ENCODE measurements at places on chromosomes 7 and 10.
A peak's percentile ranks its signal among the peaks of the same experiment; 100 is the strongest.

- no peak for DNase-seq
Measured at GRCh38 chr10:81182296-81182695, 644.6 kb downstream of the SH2D4B start.

- no peak for DNase-seq
Measured at GRCh38 chr7:129147731-129148130, 3.2 kb downstream of the TSPAN33 start.

DNA sequence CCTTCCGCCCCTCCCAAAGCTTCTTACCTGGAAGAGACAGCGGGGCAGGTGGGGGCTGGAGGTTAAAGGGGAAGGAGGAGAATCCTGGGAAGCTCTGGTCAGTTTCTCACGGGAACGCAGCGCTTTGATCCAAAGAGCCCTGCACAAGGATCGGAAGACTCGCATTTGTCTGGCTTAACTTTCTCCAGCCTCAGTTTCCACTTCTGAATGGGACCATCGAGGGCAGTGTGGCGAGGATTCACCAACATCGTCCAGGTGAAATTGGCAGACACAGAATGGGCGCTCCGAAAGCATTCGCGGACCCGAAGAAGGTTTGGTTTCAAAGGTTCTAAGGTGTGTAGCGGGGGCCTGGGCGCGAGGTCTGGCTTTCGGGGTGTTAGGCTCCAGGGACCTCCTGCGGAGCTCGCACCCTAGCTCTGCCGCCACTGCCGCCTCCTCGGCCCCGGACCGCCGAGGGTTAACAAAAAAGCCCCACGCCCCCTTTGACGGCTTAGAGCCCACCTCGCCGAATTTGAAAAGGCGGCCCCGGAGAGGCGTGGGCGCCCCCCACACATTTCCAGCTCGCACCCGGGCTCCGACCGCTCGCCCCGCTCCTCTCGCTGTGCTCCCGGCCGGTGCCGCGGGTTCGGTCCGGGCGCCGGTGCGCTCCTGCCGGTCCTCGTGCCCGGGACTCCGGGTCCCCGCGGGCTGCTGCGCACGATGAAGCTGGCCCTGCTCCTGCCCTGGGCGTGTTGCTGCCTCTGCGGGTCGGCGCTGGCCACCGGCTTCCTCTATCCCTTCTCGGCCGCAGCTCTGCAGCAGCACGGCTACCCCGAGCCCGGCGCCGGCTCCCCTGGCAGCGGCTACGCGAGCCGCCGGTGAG is at the start of gene COL26A1:
TSS of gene COL26A1 (plus strand) at position 542 of the 862 bp plus-strand sequence. CDS start at position 700, 158 bp downstream.
- peak; percentile 82 for DNase-seq

GRCh38 chr7:69922026-69922803 is 323.9 kb downstream of the AUTS2 start:
- DNase-seq, result no peak

DNA sequence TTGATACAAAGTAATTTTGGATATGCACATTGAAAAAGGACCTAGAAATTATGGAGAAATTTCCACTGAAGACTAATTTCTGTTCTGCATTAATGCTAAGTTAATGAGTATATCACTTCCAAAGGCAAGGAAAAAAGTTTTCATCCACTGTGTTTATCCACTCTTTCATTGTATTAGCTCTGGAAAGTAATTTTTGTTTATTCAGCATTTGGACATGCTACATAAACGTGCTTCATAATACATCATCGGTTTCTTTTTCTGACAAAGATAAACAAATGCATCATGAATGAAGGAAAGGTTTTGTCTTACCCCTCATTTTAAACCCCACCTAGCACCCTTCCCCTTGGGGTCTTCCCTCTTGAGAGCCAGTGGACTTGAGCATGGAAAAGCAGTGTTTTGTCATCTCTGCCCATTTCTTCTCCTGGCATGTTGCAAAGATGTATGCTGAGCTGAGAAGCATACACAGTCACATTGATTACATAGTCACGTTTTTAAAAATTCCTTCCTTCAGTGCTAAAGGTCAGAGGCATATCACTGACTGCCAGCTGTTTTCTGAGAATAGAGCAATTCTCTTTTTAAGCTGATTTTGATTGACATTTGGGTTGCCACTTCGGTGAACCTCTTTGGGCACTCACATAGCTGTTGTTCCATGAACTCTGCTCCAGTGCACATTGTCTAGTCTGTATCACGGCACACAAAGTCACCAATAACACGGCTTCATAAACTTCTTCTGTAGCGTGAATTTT is 65.9 kb upstream of the C7orf33 start:
- DNase-seq, result no peak

DNA sequence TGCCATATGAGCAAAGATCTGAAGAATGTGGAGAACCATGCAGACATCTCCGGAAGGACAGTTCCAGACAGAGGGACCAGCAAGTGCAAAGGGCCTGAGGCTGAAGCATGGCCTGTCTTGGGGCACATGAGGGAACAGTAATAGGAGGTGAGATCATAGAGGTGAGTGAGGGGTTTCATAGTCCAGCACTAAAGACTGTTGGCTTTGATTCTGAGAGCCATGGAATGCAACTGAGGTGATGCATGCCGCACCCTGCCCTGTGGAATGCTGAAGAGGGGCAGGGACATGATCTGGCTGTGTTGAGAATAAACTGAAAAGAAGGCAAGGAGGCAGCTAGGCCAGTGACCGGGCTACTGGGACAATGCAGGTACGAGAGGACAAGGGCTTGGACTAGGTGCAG is 253.1 kb upstream of the KLF14 start:
- no peak for DNase-seq

DNA sequence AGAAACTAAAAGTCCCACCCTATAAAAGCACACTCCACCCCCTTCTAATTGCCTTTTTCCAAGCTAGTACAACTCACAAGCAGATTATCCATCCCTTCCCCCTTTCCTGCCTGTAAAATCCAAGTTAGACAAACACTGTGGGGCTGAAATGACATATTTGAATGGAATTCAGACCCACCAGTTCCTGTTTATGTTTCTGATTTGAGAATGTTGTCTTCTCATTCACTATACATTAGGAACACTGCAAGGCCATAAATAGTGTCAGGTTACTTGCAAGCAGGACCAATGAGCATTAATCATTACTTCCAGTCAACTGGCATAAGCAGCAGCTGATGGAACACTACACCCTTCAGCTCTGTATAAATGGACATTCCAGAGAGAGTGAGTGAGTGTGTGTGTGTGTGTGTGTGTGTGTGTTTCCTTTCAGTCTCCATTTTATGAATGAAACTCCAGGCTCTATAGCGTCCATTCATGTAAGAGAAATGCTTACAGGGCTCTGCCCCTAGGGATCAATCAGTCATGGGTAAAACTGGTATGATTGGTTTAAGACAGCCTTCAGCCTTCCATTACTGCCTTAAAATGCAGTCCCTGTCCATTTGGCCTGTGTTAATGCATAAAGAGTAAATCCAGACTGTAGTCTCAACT is 69.3 kb downstream of the ETV1 start:
- DNase-seq, result peak; percentile 79

- DNase-seq, result no peak
Measured at GRCh38 chr7:11376529-11376928, 402.9 kb downstream of the PHF14 start.

DNA sequence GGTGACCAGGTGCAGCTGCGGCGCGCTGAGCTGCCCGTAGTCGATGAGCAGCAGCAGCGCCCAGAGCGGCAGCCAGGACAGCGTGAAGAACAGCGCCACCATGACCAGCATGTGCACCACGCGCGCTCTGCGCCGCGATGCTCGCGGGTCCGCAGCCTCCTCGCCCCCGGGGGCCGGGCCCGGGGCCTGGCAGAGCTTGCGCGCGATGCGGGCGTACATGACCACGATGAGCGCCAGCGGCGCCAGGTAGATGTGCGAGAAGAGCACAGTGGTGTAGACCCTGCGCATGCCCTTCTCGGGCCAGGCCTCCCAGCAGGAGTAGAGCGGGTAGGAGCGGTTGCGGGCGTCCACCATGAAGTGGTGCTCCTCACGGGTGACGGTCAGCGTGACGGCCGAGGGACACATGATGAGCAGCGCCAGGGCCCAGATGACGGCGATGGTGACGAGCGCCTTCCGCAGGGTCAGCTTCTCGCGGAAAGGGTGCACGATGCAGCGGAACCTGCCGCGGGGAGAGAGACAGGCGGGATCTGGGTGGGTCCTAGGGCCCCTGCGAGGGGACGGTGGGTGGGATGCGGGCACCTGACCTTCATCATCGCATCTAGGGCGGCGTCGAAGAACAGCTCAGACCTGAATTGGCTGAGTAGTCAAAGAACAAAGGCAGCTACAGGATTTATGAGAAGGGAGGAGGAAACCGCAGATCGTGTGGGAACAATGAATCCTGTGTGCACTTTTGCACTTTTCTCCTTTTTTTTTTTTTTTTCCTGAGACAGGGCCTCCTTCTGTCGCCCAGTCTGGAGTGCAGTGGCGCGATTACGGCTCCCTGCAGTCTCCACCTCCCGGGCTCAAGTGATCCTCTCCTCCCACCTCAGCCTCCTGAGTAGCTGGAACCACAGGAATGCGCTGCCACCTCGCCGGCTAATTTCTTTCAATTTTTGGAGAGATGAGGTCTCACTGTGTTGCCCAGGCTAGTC is 22.4 kb upstream of the PPA1 start:
- DNase-seq, result no peak

DNA sequence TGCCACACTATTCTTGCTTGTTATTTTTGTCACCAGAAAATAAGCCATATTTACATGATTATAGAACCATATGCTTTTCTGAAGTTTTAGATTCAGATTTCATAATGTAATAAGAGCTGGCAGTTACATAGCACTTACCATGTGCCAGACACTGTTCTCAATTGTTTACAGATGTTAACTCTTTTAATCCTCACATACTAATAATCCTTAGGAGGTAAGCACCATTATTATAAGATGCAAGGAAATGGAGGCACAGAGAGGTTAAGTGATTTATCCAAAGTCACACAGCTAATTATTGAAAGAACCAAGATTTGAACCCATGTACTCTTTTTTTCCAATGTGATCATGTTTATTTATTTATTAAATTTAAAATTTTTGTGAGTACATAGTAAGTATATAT is 57.2 kb downstream of the CREB5 start:
- DNase-seq, result no peak

GRCh38 chr7:94142281-94142680 is 138.1 kb upstream of the BET1 start:
- no peak for DNase-seq
